ENCODE measurements at places on chromosomes 16 and 17.

GRCh38 chr17:82267575-82268379 lies 5.7 kb downstream of the CSNK1D start:
- DNase-seq, result peak; percentile 91

DNA sequence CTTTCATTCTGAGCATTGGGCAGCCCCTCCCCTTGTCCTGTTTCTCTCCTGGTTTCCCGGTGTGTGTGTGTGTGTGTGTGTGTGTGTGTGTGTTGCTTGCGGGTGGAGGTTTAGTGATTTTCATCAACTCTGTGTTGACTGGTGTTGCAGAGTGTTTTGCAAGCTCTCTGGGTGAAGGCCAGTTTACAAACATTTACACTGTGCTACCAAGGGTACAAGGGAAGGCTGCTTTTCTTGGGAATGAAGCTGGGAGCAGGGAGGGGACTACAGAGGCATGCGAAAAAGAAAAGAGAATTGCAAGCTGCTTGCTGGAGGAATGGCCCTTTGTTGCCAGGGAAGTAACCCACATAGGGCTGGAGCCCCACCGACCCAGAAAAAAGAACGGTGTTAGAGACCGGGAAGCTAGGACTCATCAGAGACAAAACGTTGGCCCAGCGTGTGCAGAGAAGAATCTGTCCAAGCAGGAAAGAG lies 29.6 kb downstream of the HS3ST3B1 start:
- peak; percentile 86 for DNase-seq

DNA sequence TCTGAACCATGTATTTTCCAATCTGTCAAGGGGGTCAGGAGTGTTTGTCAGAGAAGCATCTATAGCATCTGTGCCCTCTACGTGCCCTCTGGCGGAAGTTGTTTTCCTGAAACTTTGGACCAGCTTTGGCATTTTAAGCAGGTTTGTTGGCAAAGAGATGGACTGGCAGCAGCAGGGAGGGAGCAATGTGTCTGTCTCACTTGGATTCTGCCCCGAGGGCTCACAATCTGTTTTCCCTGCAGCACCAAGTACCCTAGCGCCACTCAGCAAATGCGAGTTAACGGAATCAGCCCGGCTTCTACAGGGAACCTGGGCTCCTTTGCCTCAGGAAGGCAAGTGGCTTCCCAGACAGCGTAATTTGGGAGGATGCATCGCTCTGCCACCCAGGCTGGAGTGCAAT lies 17.4 kb downstream of the DUSP14 start:
- no peak for DNase-seq

DNA sequence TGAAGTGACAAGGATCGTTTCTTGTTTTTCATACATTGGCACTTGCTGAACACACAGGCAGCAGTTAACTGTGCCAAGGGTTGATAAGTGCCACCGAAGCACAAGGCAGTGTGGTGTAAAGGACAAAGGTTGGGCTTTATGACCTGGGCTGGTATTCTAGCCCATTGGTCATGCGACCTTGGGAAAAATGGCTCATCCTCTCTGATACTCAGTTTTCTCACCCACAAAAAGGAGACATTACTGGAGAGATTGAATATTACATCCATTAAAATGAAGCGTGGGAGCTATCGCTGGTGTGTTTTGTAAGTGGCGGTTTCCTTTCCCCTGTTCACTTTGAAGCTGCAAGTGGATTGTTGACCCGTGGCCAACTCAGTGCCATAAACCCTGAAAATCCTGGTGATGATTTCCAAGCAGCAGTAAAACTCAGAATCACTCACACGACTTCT lies 216.9 kb downstream of the HAPSTR1 start:
- DNase-seq, result no peak

- no peak for DNase-seq
Observed at GRCh38 chr16:52613508-52613907, 66.6 kb upstream of the TOX3 start.

DNA sequence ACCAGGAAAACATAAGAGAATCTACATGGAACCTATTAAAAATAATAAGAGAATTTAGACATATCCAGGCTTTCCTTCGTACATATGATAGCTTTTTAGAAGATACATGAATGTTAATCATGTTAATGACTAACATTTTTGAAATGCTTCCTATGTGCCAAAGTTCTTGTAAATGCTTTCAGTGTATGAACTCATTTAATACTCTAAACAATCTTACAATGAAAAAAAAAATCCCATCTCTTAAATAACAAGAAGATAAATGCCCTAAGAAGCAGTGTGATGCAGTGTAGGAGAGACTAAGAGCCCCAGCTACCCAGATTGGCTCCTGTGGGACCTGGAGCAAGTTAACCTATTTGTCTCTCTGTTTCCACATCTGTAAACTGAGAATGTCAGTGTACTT lies 220.4 kb upstream of the MYOCD start:
- DNase-seq, result no peak

GRCh38 chr16:50531901-50532300 lies 16.3 kb upstream of the NKD1 start:
- DNase-seq, result no peak

GRCh38 chr16:8861563-8862308 lies 7.1 kb downstream of the CARHSP1 start:
- DNase-seq, result no peak

- DNase-seq, result no peak
Observed at GRCh38 chr17:68458260-68459036, 1.2 kb upstream of the WIPI1 start.

DNA sequence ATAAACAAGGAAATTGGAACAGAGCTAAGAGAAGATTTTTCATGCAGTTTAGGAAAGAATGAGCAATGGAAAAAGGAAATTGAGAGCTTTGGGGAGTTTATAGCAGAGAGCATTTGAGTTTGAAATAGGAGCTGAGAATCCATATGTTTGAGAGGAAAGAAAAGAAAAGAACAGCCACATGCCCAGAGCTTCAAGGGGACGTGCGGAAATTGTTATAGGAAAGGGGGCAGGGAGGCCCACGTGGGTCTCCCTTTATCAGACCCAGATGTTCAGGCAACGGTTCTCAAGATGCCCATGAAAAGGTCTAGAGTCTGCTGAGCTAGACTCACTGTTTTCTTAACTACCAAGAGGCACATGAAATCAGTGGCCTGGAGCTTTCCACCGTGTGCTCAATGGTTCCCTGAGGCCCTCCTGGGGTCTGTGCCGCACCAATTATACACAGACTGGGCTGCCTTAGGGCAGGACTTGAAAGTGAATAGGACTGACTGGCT lies 31.2 kb downstream of the CHD9 start:
- DNase-seq, result peak; percentile 85

DNA sequence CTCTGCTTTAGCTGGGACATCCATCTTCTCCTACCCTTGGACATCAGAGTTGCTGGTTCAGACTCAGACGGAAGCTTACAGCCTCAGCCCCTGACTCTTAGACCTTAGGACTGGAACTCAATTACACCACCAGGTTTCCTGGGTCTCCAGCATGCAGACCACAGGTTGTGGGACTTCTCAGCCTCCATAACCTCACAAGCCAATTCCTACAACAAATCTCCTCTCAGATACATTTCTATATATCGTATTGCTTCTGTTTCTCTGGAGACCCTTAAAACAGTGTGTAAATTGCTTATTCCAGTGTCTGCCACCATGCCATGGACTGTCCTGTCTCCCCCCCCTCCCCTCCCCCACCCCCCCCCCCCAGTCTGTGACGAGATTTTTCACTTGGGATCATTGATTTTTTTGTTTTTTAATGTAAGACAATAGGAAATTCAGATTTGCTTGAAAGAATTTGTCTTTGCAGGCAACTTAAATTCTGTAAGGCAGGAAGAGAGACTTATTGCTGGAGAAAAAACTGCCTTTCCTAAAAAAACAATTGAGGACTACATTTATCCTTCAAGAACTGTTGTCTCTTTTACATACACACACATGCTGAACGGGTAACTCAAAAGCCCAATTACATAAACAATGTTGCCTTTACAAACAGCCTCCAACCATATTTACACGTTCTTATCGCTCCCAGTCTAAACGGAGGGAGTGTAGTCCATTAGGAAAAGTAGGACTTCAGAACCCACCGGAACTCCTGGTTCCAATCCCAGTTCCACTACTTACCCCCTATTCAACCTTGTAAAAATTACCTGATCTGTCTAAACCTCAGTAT lies 39.9 kb downstream of the TEKT5 start:
- no peak for DNase-seq

- DNase-seq, result no peak
Observed at GRCh38 chr17:16676676-16677268, 13.3 kb upstream of the CCDC144A start.

- DNase-seq, result no peak
Observed at GRCh38 chr16:27269300-27270150, 953 bp upstream of the NSMCE1 start.

DNA sequence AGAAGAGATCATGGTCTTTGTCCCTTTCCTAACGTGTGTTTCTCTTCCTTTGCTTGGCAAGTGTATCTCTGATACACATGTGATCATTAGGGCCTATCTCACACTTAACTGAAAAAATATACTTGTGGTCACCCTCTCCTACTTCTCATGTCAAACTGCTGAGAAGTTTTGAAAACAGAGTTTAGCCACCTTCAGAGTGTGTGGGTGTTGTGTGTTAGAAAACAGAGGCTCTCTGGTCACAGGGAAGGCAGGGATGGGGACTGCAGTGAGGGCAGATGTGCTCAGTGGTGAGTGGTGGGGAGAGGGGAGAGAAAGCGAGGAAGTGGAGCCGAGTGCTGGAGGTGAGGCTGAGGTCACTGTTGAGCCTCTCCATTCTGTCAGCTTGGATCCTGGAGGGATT lies 29.4 kb downstream of the GRB7 start:
- no peak for DNase-seq

GRCh38 chr16:820748-821147 lies 20.2 kb upstream of the GNG13 start:
- DNase-seq, result no peak

- peak; percentile 46 for DNase-seq
Observed at GRCh38 chr17:56819431-56820145, 14.1 kb downstream of the C17orf67 start.

DNA sequence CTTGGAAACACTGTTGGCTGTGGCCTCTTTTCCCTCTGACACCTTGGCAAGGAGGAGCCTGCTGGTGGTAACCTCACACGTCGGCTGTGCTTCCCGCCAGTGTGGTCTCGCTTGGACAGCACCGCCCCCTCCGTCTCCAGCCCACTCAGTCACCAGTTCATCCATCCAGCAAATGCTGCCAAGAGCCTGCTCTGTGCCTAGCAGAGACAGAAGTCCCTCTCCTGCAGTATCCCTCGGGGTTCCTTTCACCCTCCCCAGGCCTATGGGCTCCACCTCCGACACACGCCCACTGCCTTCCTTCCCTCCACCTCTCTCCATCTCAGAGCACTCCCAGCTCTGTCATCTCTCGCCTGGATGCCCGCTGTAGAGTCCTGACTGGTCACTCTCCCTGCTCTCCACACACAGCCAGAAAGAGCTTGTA lies 12.3 kb downstream of the CACNG4 start:
- DNase-seq, result no peak

DNA sequence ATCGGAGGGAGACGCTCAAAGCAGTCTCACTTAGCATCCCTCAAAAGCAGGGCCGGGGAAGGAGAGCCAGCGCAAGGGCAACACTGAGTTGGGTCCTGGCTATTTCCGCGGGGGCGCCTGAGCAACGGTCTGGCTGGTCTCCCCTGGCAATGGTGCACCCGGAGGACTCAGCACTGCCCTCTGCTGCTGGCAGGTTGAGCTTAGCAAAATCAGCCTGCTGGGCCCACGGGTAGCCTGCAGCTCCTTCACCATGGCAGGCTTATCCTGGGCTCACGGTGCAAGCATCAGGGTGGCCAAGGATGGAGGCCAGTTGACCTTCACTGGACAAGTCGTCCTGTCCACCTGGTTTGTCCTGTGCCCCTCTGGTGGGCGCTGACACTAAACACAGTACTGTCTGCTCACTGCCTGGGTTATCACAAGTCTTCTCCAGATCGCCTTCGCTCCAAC lies 14.4 kb upstream of the ALDH3A1 start:
- DNase-seq, result peak; percentile 42

GRCh38 chr17:59154292-59154720 lies 680 bp downstream of the SKA2 start:
- no peak for DNase-seq

DNA sequence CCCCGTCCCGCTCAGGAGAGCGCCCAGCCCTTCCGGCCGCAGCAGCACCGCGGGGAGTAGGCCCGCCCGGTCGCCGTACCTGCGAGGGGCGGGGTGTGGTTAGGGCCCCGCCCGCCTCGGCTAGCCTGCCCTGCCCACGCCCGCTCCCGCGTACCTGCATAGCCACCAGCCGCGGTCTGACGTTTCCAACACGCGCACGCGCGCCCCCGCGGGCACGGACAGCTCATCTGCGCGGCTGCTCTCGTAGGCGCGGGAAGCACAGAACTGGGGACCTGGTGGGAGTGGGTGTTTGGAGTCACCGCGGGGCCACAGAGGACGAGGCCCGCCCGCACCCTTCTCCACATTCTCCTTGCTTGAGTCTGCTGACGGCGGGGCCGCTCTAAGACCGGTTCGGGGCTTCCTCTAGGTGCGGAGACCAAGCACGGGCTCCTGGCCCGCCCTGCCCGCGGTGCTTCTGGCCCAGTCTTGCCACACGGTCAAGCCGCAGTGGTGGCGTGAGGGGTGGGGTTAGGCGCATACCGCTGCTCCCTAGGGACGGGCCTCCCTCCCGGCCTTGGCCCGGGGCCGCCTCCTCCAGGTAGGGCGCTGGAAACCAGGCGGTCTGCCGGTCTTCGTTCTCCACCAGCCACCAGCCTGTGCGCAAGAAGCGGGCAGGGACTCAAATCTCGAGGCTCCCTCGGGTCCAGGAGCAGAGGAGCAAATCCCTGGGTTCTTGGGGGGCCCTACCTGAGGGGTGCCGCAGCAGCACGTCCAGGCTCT lies 1.8 kb downstream of the NOXO1 start:
- DNase-seq, result no peak

GRCh38 chr17:13589658-13590057 lies 12.1 kb downstream of the HS3ST3A1 start:
- DNase-seq, result no peak

- DNase-seq, result no peak
Observed at GRCh38 chr17:79887451-79887991, 48.3 kb upstream of the CBX4 start.

GRCh38 chr16:11032922-11033291 lies 88.5 kb downstream of the CLEC16A start:
- DNase-seq, result peak; percentile 97

- DNase-seq, result no peak
Observed at GRCh38 chr17:45771271-45771959, 12.7 kb upstream of the CRHR1 start.

DNA sequence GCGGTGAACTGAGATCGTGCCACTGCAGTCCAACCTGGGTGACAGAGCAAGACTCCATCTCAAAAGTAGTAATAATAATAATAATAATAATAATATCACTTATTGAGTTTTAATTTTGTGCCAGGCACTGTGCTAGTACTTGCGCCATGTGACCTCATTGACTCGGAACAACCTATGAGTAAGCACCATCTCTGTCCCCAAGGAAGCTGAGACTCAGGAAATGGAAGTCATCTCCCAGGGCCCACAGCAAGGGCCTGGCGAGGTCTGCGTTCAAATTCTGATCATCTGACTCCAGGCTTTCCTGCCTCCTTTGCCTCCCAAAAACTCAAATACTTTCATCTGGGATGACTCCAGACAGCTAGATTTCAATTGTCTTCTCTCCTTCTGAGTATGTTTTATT lies 162.9 kb downstream of the SEC14L1 start:
- no peak for DNase-seq

Measured in fibroblast of the conjunctiva (primary cell).